Erythroblast (primary cell): ENCODE measurements at places on chromosomes 16 and 17.

GRCh38 chr17:75392559-75392958 lies 12.9 kb downstream of the GRB2 start:
- DNase-seq = no peak

DNA sequence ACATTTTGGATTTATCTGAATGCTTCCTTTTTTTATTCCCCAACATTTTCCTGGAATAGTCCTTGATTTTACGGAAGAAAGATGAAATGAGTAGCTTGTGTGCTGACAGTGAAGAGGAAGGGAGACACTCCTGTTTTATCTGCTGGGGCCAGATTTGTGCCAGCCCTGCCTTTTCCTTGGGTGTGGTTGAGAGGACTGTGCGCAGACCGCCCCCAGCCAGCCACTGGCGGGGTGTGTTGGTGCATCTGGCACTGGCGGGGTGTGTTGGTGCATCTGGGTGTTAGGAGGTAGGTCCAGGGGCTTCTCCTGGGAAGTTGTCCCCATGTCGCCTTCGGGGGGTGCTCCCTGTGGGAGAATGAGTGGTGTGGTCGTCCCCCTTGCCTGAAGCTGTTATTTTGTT lies 39.5 kb downstream of the RAP1GAP2 start:
- DNase-seq = peak; percentile 55

DNA sequence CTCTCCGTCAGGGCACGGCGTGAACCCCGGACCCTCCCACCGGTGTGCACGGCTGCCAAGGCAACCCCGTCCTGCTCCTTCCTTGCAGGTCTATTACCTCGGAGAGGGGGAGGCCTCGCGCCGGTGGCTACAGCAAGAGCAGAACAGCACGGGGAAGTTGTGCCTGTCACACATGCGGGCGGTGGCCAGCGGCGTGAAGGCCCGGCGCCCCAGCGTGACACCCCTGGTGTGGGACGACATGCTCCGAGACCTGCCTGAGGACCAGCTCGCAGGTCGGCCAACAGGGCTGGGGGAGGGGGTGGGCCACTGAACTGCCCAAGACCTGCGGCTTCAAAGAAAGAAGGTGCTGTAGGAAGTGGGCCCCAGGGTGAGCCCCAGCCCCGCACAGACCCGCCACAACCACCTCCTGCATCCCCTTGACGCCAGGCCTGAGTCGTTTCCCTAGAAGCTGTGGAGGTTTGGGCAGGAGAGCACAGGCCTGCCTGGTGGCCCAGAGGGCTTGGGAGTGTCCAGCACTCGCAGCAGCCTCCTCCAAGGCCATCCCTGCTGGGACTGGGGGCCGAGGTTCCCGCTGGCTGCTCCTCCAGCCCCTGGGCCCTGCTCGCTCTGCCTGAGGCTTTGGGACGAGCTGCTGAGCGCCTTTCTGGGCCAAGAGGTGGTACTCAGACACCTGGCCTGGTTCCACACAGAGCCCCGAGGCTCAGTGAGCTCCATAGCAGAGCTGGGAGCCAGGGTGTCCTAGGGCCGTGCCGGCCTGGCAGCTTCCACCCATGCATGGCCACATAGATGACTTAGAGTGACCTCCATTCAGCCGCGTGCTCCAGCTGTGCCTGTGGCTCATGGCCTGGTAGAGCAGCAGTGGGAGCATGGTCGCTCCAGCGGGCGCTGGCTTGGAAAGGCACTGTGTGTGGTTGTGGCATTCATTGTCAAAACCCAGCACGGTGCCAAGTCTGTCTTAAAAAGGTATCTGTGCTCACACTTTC lies 14.7 kb downstream of the CYBC1 start:
- DNase-seq = no peak

DNA sequence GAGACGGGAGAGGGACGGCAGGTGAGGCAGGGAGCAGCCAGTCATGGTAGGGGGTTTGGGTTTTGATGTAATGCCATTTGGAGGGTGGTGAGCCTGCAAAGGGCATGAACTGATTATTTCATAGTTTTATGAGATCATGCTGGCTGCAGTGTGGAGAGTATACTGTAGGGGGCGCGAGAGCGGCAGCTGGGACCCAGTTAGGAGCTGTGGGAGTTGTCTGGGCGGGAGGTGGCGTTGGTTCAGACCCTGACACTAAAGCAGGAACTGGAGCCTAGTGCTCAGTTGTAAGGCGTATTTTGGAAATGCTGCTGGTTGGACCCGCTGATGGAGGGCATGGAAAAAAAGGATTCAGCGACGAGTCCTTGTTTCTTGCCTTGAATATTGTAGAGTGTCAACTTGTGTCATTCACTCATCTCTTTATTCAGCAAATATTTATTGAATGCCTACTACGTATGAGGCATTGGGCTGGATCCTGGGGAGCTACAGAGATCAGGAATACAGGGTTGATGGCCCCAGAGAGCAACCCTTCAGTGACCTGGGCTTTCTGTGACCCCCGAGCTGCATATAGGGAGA lies 23.7 kb upstream of the KDM8 start:
- peak; percentile 85 for DNase-seq

- DNase-seq = no peak
These were observed 13.8 kb upstream of the TMEM92 start for GRCh38 chr17:50260501-50260911.

DNA sequence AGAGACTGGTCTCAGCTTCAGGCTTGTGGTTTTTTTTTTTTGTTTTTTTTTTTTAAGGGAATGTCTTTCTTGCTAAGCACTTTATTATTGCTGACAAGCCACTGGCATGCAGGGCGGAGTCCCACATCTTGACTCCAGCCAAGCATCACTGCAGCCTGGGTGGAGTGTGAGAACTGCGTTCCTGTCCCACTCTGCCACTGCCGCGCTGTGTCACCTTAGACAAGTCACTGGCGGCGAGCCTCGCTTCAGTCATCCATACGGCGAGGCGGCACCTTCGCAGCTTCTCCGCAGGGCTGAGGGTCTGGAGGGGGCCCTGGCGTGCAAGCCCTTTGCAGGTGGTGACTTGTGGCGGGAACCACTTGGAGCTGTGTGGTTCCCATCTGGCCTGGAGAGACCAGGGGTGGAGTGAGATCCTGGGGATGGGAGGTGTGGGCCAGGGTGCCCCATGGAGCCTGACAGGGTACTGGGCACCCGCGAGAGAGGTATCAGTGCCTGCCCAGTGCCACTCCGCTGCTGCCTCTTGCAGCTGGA lies 99.1 kb upstream of the CIBAR2 start:
- no peak for DNase-seq

DNA sequence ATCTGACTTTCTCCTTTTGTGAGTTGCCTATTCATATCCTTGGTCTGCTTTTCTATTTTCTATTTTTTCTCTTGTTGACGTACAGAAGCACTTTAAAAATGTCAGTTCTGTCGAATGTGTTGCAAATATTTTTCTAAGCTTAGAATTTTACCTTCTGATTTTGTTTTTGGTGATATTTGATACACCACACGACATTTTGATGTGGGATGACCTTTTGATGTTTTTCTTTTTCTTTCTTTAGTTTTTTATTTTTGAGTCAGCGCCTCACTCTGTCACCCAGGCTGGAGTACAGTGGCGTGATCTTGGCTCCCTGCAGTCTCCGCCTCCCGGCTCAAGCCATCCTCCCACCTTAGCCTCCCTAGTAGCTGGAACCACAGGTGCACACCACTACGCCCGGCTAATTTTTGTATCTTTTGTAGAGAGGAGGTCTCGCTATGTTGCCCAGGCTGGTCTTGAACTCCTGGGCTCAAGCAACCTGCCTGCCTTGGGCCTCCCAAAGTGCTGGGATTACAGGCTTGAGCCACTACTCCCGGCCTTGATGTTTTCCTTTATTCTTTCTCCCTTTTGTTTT lies 39.6 kb downstream of the WSB1 start:
- no peak for DNase-seq

DNA sequence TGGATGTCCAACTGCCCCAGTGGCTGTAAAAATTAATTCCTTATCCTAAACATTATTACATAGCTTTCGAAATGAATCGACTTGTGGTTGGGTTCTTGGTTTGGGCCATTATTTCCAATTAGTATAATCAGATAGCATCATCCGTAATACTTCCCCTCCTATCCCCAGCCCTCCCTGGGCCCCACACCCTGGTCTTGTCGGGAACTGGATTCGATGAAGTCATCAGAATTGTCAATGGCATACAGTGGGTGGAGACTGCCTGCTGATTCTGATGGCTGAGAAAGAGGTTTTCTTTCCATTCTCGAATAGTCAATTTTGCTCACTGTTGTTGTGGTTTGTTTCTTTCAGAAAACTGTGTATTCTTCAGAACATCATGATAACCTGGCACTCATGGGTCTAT lies 395.1 kb downstream of the SEC14L1 start:
- DNase-seq = peak; percentile 10

DNA sequence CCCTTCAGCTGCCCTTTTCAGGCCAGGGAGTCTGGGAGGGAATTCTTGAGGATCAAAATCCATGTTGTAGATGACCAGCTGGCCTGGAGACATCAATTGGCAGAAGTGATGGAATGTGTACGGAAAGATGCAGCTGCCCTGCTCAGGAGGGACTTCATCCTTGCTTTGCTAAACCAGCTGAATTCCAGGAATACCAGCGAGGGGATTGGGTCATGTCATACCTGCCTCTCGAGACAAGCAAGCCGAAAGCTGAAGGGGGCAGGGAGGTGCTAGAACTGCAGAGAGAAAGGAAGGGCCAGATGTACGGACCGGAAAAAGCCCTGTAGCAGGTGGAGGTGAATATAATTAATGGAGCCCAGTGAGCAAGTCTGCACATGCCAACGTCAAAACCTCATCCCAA lies 25.6 kb upstream of the NTN1 start:
- no peak for DNase-seq

- DNase-seq = no peak
These were observed 9.6 kb downstream of the SLC7A6 start for GRCh38 chr16:68273896-68274295.

DNA sequence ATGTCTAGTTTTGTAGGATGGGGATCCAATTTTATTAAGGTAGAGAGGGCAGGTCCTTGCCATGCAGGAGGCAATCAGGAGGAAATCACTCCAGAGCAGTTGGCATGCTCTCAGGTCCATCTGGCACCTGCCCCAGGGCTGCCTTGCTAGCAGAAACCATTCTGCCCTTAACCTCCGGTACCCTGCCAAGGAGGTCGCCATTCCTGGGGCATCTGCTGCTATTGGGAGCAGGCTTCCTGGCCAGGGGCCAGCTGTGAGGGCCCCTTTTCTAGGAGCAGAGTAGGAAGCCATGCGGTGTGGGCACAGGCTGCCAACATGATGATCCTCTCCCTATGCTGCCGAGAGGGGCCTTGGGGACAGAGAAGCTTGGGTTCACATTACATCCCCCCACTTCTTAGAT lies 47.6 kb upstream of the MGAT5B start:
- DNase-seq = no peak

DNA sequence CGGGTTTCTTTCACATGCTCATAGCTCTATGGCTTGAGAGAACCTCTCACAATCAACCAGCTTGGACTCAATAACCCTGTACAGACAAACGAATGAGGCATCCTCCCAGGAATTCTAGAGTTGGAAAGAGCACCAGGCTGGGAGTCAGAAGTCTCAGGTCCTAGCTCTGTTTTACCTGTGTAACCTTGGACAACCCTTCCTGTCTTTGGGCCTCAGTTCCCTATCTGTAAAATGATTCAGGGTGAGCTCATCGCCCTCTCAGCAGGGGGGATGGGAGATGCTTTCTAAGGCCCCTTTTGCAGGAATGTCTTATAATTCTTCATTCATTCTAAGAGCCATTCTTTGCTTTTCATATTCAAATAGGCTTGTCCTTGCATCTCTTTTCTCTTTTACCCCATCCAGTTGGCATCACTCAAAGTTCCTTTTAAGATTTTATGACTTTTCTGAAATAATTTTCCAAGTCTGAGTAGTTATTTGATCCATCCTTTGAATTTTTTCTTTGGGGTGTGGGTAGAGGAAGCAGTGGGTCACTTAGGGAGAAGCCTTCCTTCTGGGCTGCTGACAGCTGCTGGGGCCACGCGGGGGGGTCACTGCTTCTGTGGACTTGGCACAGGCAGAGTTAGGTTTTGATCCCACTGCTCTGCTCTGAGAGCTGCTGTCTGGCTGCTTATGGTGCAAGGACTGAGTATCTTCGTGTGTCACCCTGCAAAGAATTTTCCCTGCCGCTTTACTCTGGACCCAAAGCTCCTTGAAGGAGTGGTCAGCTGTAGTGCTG lies 102.7 kb downstream of the UTP18 start:
- no peak for DNase-seq

- no peak for DNase-seq
These were observed 8.1 kb downstream of the KCNH6 start for GRCh38 chr17:63531022-63531965.

DNA sequence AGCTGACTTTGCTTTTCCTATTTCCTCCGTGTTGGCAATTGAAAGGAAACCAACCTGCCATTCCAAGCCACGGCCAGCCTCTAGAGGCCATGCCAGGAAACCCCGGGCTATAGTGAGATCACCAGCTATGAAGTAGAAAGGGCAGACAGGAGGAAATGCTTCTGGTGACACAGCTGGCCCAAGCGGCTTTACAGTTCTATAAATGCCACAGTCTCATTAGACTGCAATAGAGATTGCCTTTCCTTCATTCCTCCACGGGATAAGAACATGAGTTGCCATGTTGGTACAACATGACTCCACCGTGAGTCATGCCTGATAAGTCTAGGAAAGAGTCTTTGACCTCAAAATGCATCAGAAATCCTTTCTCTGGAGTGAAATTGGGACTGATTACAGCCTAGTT lies 384.9 kb downstream of the GRIN2A start:
- DNase-seq = no peak

GRCh38 chr17:45150911-45151809 lies 2.9 kb downstream of the HEXIM1 start:
- no peak for DNase-seq

- no peak for DNase-seq
These were observed 3.3 kb downstream of the GOT2 start for GRCh38 chr16:58730724-58731370.

DNA sequence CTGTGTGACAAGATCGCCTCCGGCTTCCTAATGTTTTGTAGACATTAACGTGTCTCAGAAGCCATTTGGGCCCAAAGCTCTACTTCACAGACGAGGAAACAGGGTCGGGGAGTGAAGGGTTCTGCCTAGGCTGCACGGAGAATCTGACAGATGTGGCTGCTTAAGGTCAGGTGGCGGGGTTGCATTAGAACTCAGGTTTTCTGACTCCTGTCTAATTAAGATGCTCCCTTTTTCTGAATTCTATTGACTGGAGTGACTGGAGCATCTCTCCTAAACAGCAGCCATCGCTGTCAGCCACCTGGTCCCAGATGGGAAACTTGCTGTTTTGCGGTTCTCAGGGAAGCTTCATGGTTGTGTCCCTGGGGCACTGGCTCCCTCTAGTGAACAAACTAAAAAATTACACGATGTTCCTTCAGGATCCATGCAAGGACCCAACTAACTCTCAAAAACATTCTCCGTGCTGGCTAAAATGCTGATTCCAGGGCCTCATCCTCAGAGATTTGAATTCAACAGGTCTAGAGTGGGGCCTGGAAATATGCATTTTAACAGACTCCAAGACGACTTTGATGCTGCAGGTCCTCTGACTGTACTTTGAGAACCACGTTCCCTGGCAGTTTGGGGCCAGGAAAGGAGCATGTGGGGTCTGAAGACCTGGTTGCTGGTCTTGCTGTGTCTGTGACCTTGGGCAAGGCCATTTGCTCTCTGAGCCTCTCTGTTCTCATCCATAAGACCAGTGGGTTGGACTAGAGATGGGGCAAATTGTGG lies 117.4 kb downstream of the IRF8 start:
- DNase-seq = peak; percentile 67

GRCh38 chr17:31916491-31917064 lies 15.1 kb upstream of the UTP6 start:
- DNase-seq = no peak
